ENCODE measurements at places on chromosomes 3 and 15.
A peak's percentile ranks its signal among the peaks of the same experiment; 100 is the strongest.

DNA sequence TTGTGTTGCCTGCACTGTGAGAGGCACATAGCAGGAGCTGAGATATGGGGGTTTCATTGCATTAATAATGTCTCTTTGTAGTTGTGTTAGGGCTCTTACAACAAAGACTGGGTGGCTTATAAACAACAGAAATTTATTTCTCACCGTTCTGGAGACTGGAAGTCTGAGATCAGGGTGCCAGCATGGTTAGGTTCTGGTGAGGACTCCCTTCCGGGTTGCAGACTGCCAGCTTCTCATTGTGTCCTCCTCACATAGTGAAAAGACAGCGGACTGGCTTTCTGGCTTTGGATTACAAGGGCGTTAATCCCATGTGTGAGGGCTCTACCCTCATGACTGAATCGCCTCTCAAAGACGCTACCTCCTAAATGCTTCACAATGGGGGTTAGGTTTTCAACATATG, 20.6 kb downstream of the TMEM108 start:
- DNase-seq: no peak

- no peak for DNase-seq
These were observed 55.9 kb downstream of the MRPS25 start for GRCh38 chr3:15009167-15009566.

DNA sequence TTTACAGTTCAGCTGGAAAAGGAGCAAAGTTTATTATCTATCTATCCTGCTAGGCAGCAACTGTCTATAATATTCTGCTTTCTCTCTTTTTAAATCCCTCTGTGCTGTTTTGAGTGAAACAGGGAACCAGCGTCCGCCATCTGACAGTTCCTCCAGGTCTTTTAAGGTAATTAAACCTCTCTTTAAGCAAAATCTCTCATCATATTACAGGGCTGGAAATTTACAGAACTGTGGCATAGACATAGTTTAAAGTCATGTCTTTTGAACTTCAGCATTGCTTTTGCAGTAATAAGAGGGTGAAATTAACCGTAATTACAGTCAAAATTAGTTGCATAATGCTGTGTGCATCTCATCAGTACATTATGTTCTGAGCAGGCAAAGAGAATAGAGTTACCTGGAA, 263.4 kb upstream of the KCNMB2 start:
- no peak for DNase-seq

- no peak for DNase-seq
These were observed 12.3 kb upstream of the DOCK3 start for GRCh38 chr3:50662408-50662807.

GRCh38 chr3:190696777-190697501, 165.6 kb downstream of the GMNC start:
- no peak for DNase-seq

DNA sequence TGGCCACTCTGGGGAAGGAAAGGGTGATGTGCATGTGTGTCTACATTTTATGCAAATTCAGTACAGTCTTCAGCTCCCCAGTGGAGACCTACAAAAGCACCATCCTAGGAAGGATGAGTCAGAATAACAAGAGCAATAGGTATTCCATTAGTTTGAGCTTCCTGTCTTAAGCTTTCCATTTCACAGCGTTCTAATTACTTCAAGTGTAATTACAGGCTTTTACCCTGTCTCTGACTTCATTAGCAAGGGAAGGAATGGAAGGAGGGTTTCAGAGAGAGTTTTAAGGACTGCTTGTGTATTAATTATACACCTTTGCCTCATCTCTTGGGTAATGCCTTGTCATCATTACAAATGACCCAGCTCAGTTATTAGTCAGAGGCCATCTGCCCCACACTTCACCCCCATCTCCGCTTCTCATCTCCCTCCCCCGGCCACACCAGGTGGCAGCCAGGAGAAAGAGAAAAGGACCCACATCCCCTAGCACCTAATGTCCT, 202.8 kb upstream of the MRPL3 start:
- no peak for DNase-seq

- no peak for DNase-seq
These were observed 65.8 kb upstream of the LEKR1 start for GRCh38 chr3:156760333-156760732.

- DNase-seq: peak; percentile 22
These were observed 123.2 kb downstream of the RAP2B start for GRCh38 chr3:153285194-153285641.

GRCh38 chr15:92112180-92112579, 258.7 kb downstream of the SLCO3A1 start:
- peak; percentile 52 for DNase-seq

- DNase-seq: peak; percentile 11
These were observed 241.4 kb downstream of the EDEM1 start for GRCh38 chr3:5428607-5429516.

DNA sequence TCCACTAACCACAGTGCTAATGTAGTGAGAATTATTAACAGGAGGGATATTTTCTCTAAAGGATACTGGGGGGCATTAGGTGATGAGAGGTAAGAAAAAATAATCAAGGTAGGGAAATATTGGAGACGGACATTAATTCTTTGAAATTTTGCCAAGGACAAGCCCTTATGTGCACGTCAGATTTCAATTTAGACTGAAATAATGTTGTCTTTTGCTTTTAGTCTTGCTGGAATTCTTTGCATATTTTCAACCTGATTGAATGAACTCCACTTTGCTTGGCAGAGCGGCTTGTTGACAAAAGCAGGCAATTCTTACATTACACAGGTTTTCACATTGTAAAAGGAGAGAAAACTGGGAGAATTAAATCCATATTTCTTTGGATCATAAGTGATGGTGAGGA, 25.0 kb upstream of the C3orf52 start:
- no peak for DNase-seq
